ENCODE measurements at places on chromosomes 1 and 21.
A peak's percentile ranks its signal among the peaks of the same experiment; 100 is the strongest.

- DNase-seq: peak; percentile 34
These were observed 545.1 kb downstream of the PLPP3 start for GRCh38 chr1:56034222-56034621.

DNA sequence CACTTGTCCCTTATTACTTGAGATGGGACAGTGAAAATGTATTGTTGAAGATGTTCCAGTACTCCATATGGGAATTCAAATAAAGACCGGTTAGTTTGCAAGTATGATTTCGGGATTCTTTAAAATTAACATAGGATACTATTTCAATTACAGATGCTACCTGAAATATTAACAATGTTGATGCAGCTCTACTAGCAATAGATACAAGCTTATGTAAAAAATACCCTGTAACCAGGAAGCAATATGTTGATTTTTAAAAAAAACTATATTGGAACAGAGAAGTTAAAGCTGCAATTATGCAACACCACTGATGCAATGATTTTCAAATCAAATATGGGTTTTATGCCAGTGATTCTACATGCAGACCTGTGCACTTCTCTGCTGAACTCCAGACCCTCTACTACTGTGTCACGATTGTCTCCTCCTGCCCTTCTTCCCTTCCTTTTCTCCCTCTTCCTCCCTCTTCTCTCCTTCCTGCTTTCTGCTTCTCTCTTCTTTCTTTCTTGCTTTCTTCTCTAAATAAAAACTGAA lies 179.2 kb downstream of the ATP6V1G3 start:
- DNase-seq: peak; percentile 3

DNA sequence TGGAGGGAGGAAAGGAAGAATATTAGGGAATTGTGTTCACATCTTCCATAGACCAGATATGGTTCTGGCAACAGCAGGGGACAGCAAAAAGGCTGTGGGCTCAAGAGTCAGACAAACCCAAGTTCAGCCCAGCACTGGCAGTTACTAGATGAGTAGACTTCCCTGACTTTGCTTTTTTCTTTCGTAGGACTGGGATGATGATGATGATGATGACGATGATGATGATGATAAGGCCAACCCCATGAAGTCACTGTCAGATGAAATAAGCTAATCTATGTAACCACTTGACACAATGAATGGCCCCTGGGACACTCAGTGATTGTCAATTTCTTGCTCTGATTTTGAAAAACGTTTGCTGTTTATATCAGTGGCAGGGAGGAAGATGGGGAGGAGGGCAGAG lies 109.6 kb downstream of the TNR start:
- no peak for DNase-seq

DNA sequence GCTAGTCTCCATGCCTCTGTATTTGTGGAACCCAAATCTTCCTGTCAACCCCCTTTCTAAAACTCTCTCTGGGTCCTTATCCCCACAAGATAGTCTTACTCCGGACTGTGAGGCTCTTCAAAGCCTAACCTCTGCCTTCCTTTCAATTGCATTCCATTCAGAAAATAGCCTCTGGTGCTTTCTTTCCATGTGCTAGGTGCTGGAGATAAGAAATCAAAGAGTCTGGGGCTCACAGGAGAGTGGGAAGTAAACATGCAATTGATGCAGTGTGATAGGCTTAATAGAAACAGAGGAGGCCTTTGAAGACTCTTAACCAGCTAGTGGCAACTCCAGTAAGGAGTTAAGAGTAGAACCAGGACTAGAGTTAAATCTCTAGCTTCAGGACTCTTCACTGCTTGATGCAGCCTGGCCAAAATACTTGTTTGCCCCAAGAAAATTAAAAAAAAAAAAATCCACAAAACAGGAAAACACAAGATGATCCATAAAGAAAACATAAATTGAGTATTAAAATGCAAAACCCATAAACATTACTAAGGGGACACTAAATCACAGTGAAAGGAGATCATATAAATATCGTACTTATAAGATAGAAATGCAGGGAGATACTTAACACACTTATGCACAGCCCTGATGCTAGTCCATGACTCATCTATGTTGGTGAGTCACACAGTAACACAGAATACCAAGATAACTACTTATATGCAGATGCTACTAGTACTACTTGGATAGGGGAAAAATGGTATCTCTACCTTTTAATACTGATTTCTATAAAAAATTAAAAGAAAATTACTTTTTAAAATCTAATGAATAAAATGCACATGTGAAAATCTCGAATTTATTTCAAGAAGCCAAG lies 341.5 kb downstream of the KCNH1 start:
- peak; percentile 22 for DNase-seq

DNA sequence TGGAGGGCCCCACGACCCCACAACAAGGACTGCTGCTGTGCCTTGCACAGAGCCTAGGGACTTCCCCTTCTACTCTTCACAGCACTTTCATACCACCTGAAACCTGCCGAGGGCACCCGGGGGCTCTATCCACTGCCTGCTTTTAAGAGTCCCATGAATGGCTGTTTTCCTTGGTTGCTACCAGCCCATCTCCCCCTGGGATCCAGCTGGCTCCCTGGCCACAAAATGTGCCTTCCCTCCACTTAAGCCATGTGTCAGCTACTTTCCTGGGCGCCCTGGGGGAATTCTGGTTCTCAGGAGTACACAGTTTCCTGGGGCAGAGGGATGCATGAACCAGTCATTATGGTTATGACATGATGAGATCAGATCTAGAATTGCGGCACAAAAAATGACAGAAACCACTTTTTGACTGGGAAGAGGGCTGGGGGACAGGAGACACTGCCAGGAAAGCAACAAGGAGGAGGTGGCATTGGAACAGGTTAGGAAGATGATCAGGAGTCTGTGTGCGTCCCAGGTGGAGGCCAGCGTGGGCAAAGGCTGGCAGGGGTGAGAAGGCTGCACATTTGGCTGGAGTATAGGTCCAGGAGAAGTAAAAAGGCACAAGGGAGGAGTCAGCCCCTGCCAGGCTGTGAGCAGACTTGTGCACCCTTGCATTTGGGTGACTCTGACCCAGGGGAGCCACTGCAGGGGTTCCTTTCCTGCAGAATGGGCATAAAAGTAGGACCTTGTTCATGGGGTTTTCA lies 3.2 kb upstream of the TNFRSF8 start:
- no peak for DNase-seq

DNA sequence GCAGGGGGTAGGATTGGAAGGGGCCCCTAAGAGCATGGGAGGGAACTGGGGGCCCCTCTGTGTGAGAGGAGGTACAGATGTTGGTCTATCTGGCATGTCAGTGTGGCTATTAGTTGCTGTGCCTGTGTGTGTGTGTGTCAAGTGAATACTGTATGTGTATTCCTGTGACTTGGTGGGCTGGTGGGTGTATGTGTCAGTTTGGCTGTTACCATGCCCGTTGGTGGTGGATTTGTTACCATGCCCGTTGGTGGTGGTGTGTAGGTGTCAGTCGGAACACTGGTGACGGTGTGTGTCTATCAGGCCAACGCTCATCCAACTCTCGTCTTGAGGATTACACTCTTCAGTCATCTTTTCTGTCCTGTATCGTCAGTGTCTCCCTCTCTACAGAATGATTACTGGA lies 22.6 kb downstream of the TFAP2E start:
- DNase-seq: no peak

DNA sequence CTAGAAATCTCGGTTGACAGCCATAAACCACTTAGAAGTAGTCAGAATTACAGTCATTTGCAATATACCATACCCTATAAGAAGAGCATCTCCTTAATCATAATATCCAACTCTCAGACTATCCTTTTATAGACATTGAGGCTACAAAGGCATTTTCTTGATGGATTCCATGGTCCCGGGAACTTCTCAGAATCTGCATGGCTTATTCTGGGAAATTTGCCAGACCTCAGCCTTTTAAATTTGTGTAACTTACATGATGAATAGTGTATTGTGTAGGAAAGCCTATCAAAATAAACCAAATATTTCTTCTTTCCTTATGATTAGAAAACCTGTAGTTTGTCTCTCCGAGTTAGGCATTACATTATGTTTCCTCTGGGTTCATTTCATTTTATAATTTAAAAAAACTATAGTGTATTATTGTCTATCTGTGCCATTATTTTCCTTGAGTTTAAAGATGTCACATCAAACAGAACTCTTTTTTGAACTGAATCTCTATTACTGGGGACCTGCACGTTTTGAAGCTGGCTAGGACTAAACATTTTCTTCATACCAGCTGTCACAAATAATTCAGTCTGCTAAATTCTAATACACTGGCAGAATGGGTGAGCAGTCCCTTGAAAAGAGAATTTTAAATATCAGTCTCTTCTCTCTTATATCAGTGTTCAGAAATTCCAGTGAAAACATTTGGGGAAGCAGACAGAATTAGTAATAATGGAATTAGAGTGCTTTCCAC lies 102.9 kb downstream of the GABPA start:
- DNase-seq: peak; percentile 79

DNA sequence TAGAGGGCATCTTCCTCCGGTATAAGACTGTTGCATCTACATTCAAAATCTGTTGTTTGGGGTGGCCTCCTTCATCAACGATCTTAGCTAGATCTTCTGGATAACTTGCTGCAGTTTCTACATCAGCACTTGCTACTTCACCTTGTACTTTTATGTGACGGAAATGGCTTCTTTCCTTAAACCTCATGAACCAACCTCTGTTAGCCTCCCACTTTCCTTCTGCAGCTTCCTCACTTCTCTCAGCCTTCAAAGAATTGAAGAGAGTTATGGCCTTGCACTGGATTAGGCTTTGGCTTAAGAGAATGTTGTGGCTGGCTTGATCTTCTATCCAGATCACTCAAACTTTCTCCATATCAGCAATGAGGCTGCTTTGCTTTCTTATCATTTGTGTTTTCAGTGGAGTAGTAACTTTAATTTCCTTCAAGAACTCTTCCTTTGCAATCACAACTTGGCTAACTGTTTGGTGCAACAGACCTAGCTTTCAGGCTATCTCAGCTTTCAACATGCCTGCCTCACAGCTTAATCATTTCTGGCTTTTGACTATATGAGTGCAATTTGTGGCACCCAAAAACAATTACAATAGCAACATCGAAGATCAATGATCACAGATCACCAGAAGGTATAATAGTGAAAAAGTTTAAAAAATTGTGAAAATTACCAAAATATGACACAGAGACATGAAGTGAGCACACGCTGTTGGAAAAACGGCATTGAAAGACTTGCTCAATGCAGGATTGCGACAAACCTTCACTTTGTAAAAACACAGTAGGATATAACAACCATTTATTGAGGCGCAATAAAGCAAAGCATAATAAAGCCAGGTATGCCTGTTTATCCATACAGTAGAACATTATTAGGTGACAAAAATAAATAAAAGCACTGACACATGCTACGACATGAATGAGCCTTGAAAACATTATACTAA lies 56.7 kb upstream of the GFI1 start:
- DNase-seq: no peak

GRCh38 chr1:234755449-234755863 lies 145.5 kb upstream of the IRF2BP2 start:
- peak; percentile 85 for DNase-seq

GRCh38 chr21:16264319-16264718 lies 534.5 kb downstream of the USP25 start:
- no peak for DNase-seq

DNA sequence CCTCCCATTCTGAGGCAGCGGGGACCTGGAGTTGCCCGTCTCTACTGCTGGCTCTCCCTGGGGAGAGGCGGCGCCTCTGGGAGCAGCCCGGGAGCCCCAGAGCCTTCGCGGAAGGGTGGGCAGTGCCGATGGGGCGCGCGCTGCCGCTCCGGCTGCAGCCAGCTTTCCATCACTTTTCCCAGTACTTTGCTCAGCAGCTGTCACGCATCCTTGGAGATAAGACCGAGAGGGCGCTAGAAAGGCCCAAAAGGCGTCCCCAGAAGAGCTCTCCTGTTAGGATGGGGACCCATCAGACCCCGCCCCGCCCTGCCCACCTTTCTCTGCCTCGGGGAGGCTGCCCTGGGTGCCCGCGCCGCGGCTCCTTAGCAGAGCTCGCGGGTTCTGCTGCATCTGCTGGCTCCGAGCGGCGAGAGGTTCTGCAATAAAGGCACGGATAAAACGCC lies 534 bp downstream of the KCNH1 start:
- DNase-seq: peak; percentile 1

DNA sequence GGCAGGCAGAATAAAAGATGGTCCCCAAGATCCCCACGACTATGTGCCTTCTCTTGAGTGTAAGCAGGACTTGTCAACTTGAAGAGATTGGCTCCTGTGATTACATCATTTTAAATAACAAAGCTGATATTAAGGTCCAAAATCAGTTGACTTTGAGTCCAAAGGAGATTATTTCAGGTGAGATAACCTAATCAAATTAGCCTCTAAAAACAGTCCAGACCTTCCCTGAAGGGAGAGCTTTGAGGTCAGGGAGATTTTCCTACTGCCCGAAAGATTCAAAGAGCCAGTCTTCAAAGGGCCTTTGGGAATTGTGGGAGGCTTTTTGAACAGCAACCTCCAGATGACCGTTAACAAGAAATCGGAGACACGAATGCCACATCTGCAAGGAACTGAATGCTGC lies 51.5 kb upstream of the NCAM2 start:
- DNase-seq: no peak

DNA sequence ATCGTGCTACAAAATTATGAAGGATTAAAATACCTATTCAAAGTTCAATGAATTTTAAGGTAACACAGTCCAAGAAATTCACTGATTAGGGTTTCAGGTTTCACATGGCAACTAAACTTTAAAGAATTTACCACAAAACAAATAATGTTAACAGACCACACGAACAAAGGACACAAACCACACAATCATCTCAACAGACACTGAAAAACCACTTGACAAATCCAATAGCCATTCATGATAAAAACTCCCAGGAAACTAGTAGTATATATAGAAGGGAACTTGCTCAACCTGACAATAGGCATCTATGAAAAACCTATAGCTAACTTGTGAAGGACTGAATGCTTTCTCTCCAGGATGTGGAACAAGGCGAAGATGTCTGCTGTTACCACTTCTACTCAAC lies 21.1 kb upstream of the SH2D5 start:
- DNase-seq: peak; percentile 45

GRCh38 chr1:227883073-227883520 lies 64.6 kb downstream of the WNT9A start:
- DNase-seq: no peak

DNA sequence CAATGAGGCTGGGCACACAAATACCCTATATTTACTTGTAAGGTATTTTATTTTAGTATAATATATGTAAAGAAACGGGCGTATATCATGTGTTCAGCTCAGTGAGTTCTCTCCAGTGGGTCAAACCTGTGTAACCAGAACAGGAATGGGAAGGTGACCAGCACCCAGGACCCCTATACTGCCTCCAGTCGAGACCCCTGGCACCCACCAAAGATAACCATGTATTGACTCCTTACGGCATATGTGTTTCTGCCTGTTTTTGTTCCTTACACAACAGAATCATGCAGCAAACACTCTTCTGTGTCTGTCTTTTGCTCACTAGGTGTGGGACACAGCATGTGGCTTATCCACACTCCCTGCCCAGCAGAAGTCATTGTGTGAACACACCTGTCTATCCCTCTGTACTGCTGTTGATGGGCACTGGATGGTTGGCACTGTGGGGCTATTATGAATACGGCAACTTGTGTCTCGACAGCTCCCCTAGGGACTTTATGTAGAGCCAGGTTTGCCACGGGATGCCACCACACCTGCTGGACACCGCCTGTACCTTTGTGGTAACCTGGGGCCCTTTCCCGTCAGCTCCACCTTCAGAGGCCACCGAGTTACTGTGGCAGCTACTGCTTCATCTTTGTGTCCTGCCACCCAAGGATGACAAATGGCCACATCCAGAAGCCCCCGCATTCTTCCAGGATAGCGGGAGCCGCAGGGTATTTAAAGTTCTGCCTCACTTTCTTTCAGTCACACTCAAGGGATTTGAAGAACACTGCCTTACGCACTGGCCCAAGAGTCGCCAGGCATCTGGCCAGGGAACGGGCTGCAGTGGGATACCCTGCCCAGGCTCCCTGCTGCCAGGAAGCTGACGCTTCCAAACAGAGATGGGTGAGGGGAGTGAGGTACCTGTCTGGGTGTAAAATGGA lies 23.5 kb upstream of the C2CD2 start:
- DNase-seq: no peak

Data from choroid plexus epithelial cell (primary cell).